ENCODE measurements at places on chromosomes 5 and 9. TPM values are rescaled to one million over a fixed set of nuclear protein-coding genes. Genes with fewer than 3 reads are reported as not detected.

DNA sequence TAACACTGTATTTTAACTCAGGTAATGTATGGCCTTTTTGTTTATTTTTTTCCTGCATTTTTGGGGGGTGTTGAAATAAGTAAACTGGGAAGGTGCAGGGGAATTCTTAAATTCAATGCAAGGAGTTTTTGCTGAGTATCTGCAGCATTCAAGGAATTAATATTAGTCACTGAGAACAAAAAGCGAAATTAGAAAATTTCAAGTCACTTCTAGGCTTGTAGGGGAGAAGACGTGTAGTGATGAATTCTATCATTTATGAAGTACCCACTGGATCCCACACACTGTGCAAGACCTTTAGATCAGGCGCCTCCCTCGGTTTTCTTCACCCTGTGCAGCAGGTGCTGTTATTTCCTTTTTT, 1.2 kb downstream of the EHMT1 start:
- no peak for DNase-seq

DNA sequence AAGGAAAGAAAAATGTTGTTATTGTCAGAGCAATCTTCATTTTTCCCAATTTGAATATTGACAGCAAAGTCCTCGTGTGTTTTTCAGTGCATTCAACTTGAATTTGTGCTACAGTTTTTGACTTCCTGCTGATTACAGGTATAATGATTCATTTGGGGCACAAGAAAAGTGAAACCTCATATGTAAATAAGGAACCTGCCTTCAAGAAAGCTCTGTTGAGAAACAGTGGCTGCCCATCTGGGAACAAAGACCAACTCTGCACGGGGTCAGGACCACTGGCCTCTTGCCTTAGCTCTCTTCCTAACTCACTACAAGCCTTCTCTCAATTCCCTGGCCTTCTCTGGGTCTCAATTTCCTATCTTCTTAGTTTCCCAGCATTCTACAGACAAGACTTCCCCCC, 21.0 kb downstream of the TIMD4 start:
- no peak for DNase-seq

DNA sequence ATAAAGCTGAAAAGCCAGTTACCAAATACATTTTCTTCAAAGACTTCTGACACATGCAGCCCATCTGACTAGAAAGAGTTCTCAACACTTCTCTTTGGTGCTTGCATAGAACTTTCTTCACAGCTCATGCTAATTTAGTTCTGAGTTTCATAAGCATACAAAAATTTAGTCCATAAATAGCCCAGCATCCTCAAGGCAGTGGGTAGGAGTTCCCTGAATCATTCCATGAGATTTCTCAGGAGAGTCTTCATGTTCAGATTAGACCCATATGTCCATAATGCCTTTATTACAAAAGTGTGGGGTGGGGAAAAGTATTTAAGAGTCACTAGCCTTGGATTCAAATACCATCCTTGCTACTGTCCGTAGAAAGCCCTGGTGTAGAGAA, 290.2 kb upstream of the RGMB start:
- DNase-seq: no peak

GRCh38 chr5:81553567-81554212, 159.8 kb upstream of the ACOT12 start:
- DNase-seq: no peak

DNA sequence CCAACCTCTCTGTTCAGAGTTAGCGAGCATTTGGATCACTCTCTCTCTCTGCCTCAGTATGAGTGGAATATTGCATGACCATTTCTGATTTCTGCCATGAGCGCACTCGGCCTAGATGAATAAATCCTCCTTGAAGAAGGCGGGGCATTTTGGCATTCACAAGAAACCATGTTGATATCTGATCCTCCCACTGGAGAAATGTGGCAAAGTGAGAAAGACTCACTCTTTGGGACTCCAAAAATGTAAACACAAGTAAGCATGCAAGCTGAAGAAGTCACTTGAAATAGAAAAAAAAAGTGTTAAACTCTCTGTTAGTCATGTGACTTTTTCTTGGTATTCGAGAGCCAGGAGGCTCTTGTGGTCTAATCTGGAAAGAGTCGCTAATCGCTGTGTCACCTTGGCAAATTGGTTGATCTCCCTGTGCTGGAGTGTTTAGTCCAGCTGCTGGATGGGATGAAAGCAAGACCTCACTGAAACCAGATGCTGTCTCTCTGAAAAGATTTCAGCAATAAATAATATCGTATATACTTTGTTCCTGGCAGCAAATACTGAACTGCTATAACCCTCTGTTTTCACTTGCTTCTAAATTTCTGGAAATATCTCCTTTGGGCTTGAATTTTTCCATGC, 95.5 kb downstream of the GHR start:
- no peak for DNase-seq

GRCh38 chr9:120868676-120869359, 8.2 kb downstream of the PHF19 start:
- DNase-seq: peak; percentile 97

- no peak for DNase-seq
Measured at GRCh38 chr5:157309796-157310195, 43.9 kb downstream of the CYFIP2 start.

- no peak for DNase-seq
Measured at GRCh38 chr5:172429201-172429940, 25.0 kb downstream of the SH3PXD2B start.

DNA sequence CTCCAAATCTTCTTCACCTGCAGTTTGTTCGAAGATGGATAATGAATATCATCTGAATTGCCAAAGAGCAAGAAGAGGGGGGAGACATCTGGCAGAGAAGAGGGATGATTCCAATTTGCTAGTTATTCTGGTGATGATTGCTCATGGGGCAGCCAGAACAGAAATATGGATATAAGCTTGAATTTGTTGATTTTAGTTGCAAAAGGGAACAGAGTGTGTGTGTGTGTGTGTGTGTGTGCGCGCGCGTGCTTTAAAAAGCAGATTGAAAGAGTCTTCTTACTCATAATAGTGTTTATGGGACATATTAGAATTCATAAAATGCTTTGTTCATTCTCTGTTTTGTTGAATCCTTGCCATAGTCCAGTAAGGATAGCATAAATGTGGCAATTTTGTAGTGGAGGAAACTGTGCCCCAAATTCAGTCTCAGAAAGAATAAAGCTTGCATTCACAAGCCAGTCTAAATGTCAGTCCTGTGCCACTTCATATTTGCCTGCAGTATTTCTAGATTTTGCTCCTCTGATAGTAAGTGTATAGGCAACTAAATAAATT, 436.3 kb upstream of the KLF4 start:
- no peak for DNase-seq

DNA sequence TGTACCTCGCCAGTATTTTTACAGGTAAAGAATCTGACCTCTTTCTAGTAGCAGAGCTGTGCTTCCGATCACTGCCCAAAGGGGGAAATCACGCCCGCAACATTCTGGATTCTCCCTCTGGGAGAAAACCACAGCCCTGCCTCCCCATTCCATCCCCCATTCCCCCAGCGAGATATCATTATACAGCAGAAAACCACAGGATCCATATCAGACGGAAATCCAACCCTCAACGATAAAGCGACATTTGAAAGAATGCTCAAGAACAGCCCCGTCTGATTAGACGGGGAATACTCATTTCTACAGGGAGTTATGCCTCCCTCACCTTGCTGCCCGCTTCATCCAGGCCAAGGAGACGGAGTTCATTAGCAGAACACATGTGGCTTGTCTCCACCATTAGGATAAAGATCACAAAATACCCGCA, 172.8 kb downstream of the COL23A1 start:
- no peak for DNase-seq

DNA sequence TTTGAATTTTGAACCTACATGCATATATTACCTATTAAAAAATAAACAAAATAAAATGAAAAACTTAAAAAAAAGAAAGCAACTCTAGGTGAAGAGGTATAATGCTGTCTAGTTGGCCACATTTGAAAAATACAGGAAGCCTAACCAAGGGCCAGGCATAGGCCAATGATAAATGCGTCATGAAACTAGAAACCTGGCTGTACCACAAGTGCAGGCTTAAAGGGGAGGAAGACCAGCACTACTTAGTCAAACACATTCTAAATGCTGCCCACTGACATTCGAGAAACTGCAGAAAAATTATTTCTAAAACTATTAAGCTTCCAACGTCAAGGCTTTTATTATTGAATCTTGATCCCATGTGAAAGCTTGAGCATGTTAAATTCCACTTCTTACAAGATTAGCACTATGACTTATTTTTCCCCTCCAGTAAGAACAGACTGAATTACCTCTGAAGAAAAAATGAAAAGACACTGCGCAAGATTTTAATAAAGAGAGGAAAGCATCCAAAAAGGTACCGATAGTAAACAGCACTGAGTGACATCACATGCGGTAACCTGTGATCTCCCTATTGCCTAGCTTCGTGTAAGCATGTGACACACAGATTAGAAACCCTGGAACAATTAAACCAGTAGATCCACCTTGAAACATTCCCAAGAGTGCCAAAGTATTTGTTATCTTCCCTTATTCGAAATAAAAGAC, 16.2 kb downstream of the CDC14B start:
- DNase-seq: no peak

- DNase-seq: no peak
Measured at GRCh38 chr5:33929925-33930690, 6.1 kb upstream of the RXFP3 start.

DNA sequence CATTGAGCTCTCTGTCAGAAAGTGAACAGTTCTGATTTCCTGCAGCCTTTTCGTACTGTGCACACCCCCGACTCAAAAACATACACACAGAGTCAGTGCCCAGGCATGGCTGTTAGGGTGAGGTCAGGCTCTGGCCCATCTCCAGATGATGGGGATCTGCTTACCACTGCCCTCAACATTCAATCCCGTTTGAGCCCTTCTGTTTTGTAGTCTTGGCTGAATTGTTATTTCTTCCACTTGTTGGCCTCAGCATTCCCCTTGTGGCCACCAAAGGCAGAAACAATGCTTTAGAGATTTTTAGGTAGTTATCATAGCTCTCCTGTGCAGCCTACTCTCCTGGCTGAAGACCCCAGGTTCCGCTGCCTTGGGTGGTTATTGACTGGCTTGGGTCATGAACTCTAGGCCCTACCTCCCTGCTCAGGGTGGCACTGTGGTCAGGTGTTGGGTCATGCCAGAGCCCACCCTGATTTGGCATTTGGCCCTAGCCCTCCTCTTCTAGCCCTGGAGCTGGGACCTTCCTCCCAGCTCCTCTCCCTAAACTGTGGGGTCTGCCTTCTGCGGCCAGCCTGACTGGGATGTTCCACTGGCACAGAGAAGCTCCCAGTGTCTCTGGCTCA, 7.8 kb upstream of the MYOZ3 start:
- no peak for DNase-seq

- DNase-seq: no peak
Measured at GRCh38 chr5:136128481-136128880, 4.2 kb upstream of the SMAD5 start.

- DNase-seq: no peak
Measured at GRCh38 chr5:139763930-139764791, 31.4 kb upstream of the PSD2 start.

DNA sequence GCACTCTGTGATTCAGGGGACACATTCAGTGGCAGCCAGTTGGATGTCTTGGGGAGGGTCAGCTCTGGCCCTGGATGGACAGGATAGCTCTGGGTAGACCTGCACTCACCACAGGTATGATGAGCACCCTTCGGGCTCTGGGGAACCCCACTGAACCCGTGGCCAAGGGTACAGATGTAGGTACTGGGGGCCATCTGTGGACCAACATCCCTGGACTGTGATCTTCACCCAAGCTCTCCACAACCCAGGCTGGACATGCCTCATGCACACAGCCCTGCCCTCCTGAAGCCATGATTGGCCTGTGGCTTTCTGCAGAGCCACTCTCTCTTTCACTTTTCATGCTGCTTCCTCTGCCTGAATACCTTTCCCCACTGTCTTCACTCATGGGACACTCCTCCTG, 15.6 kb upstream of the ACSL6 start:
- no peak for DNase-seq

DNA sequence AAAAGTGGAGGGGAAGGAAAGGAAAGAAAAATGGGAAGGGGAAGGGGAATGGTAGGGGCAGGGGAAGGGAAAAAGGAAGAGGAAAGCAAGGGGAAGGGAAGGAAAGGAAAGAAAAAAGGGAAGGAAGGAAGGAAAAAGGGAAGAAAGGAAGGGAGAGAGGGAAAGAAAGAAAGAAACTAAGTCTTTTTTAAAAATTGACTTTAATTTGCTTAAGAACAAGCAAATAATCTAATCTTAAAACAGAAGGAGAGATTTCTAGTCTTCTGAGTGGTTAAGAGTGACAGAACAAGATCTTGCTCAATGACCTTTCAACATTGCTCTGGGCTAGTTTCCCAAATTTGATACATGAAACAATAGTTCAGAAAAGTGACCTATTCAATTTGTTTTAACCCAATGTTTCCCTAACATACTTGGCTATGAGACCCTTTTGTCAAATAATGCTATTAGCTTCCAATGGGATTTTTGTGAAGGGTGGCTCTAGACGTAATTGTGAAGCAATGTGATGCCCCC, 33.4 kb upstream of the GLIS3 start:
- DNase-seq: no peak

GRCh38 chr5:152181461-152181860, 223.6 kb downstream of the NMUR2 start:
- DNase-seq: no peak

GRCh38 chr5:16981700-16982099, 45.6 kb upstream of the MYO10 start:
- no peak for DNase-seq

- DNase-seq: no peak
Measured at GRCh38 chr5:135600971-135601381, 22.2 kb upstream of the CXCL14 start.

- DNase-seq: no peak
Measured at GRCh38 chr9:128529191-128529590, 23.2 kb upstream of the SPTAN1 start.

DNA sequence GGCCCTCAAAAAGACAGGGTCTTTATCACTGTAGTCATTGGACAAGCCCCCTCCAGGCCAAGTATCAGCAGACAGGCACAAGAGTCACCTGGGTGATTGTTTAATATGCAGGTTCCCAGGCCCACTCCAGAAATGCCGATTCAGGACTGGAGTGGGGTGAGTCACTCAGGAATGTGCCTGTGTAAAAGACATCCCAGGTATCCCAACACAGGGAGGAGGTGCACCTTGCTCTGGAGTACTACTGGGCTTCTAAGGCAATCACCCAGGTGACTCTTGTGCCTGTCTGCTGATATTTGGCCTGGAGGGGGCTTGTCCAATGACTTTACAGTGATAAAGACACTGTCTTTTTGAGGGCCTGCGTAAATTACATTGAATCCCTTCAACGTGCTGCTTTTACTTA, 40.6 kb downstream of the ACTL7B start:
- no peak for DNase-seq

Gene CKMT2
- not detected for polyA plus RNA-seq

Gene GPX8
- polyA plus RNA-seq: not detected

Gene CEL
- polyA plus RNA-seq: not detected

Gene LCN10
- 0.45 TPM for polyA plus RNA-seq

Gene C9orf50
- not detected for polyA plus RNA-seq

Gene MIGA2
- 15.2 TPM for polyA plus RNA-seq

Gene TMEM141
- 30.6 TPM for polyA plus RNA-seq

Gene GHR
- polyA plus RNA-seq: not detected

Gene SGTB
- polyA plus RNA-seq: 18.8 TPM

Gene PCDHGA7
- not detected for polyA plus RNA-seq

Gene DCTN3
- 125 TPM for polyA plus RNA-seq

Gene KLF4
- polyA plus RNA-seq: not detected

Gene PCDHGB6
- polyA plus RNA-seq: 0.12 TPM

Gene PRLR
- polyA plus RNA-seq: not detected

Gene PDE6A
- 0.11 TPM for polyA plus RNA-seq

Gene WNK2
- not detected for polyA plus RNA-seq

Measured in naive thymus-derived CD4-positive, alpha-beta T cell (primary cell).